NCI-H524 (cell line): ENCODE measurements at places on chromosomes 12 and 14.

DNA sequence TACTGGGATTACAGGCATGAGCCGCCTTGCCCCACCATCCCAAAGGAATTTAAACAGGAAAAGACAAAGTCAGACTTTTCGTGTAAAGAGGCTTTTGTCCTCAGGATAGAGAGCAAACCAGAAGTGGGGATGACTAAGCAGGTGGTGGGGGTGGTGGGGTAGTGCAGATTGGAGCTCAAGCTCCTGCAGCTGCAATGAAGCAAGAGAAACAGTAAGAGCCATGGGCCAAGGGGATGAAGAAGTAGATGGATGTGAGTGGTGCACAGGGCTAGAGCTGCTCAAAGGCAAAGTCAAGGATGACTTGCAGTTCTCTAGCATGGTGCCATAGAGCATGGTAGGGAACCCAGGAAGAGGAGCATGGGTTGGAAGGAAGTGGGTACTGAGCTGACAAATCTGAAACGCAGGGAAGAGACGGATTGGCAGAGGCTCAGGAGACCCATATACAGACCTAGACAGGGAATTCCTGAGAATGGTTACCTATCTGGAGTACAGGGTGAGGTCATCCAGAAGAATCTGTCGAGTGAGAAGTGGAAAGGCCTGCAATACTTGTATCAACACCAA lies 11.4 kb upstream of the RNF34 start:
- no peak for DNase-seq

DNA sequence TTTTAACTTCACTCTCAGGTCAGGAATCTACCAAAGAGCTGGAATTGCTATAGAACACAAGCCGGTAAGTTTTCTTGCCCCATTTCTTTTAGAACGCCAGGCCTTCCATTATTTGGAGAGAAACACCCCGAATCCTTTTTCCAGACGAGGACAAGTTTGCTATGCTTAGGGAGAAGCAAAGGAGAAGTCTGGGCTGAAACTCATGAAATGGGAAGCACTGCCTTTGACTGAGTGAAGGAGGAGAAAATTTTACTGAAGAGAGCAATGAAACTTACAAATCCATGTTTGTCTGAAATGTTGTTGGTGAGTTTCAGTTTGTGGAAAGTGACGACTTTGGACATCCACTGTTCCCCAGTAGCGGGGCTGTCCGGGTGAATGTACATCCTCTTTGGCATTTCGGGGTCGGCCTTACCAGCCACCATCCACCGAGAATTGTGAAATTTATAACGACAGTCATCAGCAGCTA lies 3.3 kb downstream of the TBX3 start:
- DNase-seq = no peak

DNA sequence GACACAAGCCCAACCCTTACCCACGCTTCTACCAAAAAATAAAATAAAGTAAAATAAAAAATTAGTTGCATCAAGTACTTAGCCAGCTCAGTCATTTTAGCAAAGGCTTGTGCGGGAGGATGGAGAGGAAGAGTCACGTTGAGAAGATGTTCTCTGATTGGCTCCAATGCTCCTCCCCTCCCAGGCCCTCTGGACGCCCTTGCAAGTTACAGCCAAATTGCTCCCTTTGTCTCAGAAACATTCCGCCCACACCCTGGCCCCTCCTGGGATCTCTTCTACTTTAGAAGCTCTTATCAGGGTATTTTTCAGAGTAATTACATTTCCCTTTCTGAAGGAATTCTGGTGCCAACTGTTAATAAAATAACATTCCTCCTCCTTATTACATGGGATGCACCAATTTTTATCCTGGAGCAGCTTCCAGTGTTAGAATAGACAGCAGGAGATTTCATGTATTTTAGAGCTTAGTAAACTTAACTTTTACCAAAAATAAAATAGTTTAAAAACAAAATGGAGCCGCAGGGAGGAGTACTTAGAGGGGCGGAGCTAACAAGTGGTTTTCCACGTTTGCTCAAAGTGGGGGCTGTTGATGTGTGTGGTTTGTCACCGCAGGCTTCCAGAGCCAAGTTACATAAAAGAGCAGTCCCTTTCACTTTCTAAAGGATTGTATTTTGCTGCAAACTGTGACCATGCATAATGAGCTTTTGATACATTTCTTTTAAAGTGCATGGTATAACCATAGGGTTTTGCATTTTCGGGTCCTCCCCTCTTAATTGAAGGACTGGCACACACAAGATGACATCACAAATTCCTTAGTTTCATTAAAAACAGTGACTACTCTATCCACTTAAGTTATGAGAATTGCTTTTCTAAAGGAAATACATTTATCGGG lies 71.7 kb upstream of the RAP1B start:
- no peak for DNase-seq

GRCh38 chr14:45201905-45202304 lies 51.1 kb downstream of the MIS18BP1 start:
- DNase-seq = peak; percentile 24

GRCh38 chr12:4859478-4860210 lies 50.1 kb upstream of the KCNA1 start:
- no peak for DNase-seq

DNA sequence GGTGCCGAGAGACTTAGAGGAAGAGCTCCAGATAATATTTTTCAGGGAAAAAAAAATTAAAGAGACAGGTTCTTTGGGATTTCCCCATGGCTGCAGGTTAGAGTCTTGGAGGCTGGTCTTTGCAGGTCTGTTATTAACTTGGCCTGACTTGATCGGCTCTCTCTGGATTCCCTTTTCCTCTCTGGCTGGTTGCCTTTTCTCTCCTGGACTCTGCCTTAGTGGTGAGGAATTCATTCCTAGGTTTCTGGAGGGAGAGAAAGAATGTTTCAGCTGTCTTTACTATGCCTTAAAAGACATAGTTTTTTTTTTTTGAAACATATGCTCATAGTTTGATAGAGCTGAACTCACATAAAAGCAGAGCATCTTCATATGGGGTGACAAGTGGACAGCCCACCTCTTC lies 336.3 kb downstream of the BMP4 start:
- no peak for DNase-seq

- no peak for DNase-seq
Measured at GRCh38 chr14:37411079-37411735, 183.8 kb downstream of the FOXA1 start.
